Tibial artery (tissue), 4 donors: ENCODE measurements at places on chromosomes 7 and 10.

- DNase-seq = no peak
These were observed 75.6 kb downstream of the ZNRF2 start for GRCh38 chr7:30359957-30360356.

DNA sequence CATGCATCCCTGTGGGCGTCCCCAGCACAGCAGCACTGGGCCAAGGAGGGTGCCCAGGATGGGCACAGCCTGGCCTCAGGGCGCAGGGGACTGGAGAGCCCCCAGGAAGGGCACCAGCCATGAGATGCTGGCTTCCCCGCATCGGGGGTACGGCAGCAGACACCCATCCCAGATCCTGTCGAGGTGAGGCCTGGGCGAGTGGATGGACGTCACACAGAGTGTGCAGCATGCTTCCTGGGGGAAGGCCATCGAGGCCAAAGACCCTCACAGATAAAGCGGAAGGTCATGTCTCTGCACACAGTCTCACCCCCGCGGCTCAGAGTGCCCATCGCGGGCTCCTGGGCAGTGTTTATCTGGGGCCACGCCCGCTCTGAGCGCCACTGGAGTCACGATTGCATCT lies 18.8 kb downstream of the ADGRA1 start:
- no peak for DNase-seq

- peak; percentile 76 for DNase-seq
These were observed 160.7 kb upstream of the ZNF32 start for GRCh38 chr10:43809211-43809930.

- no peak for DNase-seq
These were observed 64.7 kb downstream of the CREB3L2 start for GRCh38 chr7:137937202-137937560.

DNA sequence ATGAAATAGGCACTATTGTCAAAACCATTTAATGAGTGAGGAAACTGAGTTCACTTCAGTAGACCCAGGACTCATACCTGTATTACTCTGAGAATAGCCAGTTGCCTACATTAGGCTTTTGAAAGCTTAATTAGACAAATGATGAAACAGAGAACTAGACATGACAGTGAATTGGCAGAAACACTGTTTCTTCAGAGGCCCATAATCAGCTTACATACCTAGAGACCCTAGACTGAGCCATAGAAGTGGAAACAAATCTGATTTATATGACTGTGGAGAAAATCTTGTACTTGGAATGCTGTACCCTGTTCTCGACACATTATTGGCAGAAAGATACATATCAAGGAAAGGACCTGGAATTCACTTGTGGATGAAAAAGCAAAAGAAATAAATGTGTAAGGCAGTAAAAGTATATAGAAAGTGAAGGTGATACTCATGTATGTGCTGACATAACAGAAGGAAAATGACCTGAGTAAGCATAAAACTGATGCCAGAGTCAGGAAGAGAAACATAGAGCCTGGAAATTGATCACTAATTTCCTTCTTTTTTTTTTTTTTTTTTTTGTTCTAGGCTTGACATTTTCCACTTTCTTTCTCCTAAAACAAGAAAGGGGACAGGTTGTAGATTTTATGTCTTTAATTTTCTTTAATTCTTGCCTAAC lies 251.5 kb downstream of the BICC1 start:
- DNase-seq = no peak

- DNase-seq = peak; percentile 58
These were observed 152.7 kb downstream of the ANK3 start for GRCh38 chr10:60236869-60237524.

GRCh38 chr7:5610500-5611186 lies 170.8 kb downstream of the RNF216 start:
- no peak for DNase-seq

DNA sequence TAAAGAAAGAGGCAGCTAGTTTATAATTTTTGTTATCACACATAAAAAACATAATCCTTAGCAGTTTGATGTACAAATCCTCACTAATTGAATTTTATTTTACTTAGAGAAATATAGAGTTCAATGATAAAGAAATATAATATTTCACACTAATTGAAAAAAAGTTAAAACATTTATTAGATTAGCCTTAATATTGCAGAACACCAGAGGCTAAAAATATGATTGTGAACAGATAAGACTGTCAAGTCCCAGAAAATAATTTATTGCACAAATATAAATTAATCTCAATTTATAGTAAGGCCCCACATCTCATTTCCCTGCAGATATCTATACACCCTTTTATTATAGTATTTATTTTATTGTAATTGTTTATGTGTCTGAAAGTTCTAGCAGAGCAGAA lies 690.8 kb upstream of the PHF14 start:
- no peak for DNase-seq

DNA sequence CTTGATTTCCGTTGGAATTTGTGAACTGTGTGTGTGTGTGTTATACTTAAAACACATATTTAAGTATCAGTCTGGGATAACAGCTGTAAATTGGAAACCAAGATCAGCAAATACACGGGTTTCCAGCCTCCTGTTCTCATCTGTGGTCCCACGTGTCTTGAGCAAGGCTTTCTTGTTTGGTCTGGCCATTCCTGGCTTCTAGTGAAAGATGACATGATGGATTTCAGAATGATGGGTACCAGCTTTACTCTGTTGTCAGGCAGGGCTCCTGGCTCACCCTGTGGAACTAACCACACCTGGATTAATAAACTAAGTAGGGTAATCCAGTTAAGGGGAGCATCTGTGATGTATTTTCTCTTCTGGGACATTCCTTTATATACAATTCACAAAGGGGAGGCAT lies 346.2 kb upstream of the AOAH start:
- DNase-seq = no peak

GRCh38 chr10:34941471-34942357 lies 126.6 kb upstream of the PARD3 start:
- DNase-seq = no peak

GRCh38 chr10:17098012-17098411 lies 31.6 kb downstream of the CUBN start:
- DNase-seq = no peak

GRCh38 chr10:110003524-110003885 lies 4.3 kb upstream of the ADD3 start:
- DNase-seq = no peak

GRCh38 chr7:954330-955238 lies at the start of gene ADAP1:
TSS of gene ADAP1 (minus strand) at chr7:954680. CDS start at chr7:954477, 203 bp downstream.
- no peak for DNase-seq
